ENCODE measurements at places on chromosomes 2 and 18.

DNA sequence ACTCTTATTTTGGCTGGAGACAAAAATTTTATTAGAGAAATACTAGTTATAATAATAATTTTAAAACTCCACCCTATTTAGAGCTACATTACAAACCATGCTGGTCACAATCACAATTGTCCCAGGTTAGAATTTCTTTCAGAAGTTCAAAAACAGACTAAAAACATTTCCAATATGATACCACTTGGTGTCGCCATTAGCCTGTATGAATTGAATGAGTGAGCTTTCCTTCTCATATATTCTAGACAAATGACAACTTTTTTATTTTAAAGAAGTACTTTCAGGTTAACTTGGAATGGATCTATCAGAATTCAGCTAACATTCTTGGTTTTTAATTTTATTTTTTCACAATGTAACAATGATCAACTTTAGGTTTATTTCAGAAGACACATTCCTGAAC is 48.0 kb downstream of the SERPINB8 start:
- DNase-seq: no peak

- no peak for DNase-seq
These were observed 190.1 kb downstream of the KLHL29 start for GRCh38 chr2:23574919-23575654.

DNA sequence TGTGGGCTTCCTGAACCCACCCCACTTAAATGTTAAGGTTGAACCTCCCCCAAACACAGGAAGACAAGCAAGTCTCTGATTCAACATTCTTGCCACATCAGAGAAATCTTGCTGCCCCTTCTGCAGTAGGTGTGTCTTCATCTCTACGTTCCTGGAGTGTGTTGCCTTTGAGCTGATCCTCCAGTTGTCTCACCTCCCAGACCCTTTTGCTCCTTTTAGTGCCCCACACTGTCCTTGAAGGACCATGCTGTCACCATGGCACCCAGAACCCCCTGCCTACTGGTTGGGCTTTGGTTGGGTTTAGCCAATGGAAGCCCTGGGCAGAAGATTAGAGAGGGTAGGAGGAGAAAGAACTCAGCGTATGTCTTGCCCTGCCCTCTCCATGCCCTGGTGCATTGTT is 10.7 kb downstream of the CAB39 start:
- DNase-seq: peak; percentile 23

- DNase-seq: no peak
These were observed 713.1 kb downstream of the CBLN2 start for GRCh38 chr18:71831039-71831438.

- DNase-seq: no peak
These were observed 129.6 kb downstream of the GALNT14 start for GRCh38 chr2:31008561-31009114.

- no peak for DNase-seq
These were observed 266.5 kb downstream of the TSN start for GRCh38 chr2:122021941-122022340.

DNA sequence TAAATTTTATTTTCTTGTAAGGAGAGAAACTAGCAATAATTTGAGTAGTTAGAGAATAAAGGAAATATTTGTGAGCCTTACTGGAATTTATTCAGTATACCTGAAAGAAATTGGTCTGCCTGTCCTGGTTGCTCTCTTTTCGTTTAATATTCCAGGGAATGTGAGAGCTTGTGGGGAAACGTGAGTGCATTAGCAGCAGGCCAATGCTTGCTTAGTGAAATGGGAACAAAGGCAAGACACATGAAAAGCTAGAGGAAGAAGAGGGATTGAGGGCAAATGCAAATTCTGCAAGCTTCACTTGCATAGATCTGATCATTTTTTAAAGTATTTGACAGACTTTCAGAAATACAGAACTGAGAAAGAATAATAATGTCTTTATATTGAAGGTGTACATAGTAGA is 111.0 kb downstream of the ERBB4 start:
- DNase-seq: no peak
